ENCODE measurements at places on chromosomes 5 and 9.

DNA sequence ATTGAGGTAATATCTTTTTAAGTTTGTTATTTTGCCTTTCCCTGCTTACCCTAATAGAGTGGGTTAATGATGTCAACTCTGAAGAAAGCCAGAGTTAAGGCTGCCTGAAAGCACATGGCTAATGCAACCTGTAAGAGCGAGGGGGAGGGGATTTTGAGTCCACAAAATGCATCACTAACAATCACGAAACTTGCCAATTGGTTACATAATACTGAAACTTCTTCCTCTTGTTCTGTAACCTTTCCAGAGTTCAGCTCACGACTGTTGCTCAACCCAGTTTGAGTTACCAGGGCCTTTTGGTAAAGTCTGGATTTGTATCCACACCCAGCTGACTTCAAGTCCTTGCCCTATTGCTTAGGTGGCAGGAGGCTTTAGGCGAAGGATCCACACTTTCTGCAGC lies 308.8 kb downstream of the EFNA5 start:
- DNase-seq, result peak; percentile 78

GRCh38 chr9:101625876-101626275 lies 31.1 kb upstream of the PPP3R2 start:
- DNase-seq, result no peak

DNA sequence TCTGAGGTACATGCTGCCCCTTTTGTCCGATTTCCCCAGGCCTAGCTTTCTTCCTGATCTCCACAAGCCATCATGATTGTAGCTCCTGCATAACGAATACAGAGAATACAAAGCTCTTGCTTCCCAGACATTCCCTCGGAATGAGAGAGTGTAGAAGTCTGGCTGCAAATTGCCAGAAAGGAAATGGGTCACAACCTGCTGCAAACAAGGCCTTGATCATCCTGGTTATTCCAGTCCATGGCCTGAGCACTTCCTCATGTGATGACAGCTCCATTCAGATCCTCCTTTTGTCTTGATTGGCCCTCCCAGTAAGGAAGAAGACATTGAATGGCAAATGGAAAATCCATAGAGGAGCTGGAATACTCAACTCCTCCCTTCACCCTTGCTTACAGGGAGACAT lies 136.0 kb upstream of the ADRA1B start:
- no peak for DNase-seq

DNA sequence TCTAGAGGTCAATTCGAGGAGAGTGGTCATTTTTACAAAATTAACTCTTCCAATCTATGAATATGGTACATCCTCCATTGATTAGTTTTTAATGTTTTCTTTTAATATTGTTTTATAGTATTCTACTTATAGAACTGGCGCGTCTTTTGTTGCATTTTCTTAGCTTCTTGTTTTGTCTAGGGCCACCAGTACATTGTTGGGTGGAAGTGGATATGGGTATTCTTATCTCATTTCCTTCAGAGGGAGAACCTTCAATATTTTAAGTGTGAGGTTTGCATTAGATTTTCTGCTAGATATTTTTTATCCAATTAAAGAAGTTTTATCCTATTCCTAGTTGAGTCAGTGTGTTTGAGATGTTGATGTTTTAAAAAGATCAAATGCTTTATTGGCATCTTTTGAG lies 69.8 kb downstream of the RPS23 start:
- no peak for DNase-seq

GRCh38 chr9:20599195-20599594 lies 23.1 kb downstream of the MLLT3 start:
- DNase-seq, result no peak

- DNase-seq, result no peak
Observed at GRCh38 chr5:134132372-134133187, 18.1 kb downstream of the TCF7 start.

GRCh38 chr5:89351975-89352374 lies 469.0 kb upstream of the MEF2C start:
- DNase-seq, result no peak

Measured in lung (tissue), 17 donors.